ENCODE measurements at places on chromosomes 11 and 22. TPM values are rescaled to one million over a fixed set of nuclear protein-coding genes. Genes with fewer than 3 reads are reported as not detected.

DNA sequence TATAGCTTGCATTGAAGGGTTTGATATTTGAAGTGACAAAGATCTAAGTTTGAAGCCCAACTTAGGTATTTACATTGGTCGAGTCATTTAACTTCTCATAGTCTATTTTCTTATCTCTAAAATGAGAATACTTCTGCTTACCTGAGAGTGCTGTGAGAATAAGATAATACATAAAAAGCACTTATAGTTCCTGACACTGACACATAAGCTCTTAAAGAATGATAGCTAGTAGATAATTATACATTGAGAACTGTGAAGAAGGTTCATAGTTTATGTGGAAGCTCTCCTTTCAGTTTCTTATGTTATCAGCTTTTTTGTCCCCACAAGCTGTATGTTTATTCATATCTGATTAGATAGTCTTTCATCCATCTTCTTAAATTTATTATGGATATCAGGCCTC is 4.8 kb downstream of the PPME1 start:
- H3K36me3 ChIP-seq: no peaks in the 10 kb centered on the region
- peaks cover 49% of the 10 kb centered on the region for H3K4me1 ChIP-seq
- no peak for DNase-seq
- H3K4me3 ChIP-seq: no peak overlapping the region
- no peak overlapping the region for H3K27ac ChIP-seq
- no peaks in the 10 kb centered on the region for H3K27me3 ChIP-seq

GRCh38 chr11:27183672-27184457 is 143.2 kb downstream of the BBOX1 start:
- peaks cover 4% of the 10 kb centered on the region for H3K4me1 ChIP-seq
- no peaks in the 10 kb centered on the region for H3K36me3 ChIP-seq
- H3K27ac ChIP-seq: no peak overlapping the region

DNA sequence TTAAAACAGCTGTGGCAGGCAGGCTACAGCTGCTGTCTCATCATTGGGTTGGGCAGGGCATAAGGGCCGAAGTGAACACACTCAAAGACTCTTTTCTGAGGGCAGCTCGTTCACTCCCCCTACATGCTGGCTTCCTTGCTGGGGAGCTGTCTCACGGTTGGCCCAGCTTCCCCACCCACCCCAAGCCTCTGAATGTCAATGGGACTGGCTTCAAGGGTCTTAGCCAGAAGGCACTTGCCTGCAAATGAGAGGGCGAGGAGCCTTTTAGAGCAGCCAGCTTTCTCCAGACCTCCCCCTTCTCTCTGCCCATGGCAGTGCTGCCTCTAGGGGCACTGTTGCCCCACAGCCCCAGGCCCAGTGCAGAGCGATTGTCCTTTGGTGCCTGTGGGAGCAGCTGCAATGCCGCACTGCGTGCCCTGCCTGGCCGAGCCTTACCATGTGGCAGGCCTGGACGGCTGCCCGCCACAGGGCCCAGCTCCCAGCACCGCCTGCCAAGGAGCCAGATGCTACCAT is 94.7 kb upstream of the RASSF10 start:
- H3K4me3 ChIP-seq: no peak overlapping the region
- no peaks in the 10 kb centered on the region for H3K27me3 ChIP-seq
- peaks cover 13% of the 10 kb centered on the region for H3K4me1 ChIP-seq
- peak; percentile 82 for DNase-seq
- H3K27ac ChIP-seq: peak overlapping the region; percentile 85

- DNase-seq: no peak
- no peaks in the 10 kb centered on the region for H3K4me1 ChIP-seq
- peak overlapping the region; percentile 41 for H3K27ac ChIP-seq
Measured at GRCh38 chr11:86202013-86202336, 42.6 kb upstream of the EED start.

- no peak for DNase-seq
- no peaks in the 10 kb centered on the region for H3K4me1 ChIP-seq
- H3K27me3 ChIP-seq: no peaks in the 10 kb centered on the region
- no peaks in the 10 kb centered on the region for H3K36me3 ChIP-seq
Measured at GRCh38 chr11:35624781-35625180, 6.5 kb downstream of the FJX1 start.

DNA sequence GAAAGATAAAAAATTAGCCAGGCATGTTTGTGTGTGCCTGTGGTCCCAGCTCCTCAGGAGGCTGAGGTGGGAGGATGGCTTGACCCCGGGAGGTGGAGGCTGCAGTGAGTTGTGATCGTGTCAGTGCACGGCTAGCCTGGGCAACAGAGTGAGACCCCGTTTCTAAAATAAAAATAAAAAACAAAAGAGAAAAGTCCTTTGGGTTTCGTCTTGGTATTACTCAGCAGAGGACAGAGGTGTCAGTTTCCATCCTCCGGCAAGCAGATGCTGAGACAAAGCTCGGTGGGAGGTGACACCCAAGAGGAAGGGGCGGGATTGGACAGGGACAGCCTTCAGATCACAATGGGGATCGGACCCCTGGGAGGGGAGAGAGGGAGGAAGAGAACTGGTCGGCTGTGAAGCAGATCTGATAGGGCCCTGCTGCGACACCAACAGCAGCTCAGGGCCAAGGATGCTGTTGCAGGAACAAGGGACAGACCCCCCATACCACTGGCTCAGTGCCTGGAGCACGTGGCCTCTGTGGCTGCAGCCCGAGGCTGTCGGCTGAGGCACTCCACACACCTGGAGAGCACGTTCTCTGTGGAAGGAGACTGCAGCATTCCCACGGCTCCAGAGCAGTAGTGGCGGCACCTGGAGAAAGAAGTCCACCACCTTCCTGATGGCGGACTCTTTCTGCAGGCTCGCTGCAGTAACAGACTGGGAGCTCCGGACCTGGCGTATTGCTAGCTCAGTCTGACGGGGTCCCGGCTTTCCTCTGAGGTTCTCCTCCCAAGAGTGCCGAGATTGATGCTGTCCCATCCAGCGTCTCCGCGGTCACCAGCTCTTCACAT is 5.2 kb upstream of the BID start:
- no peak overlapping the region for H3K27ac ChIP-seq
- no peaks in the 10 kb centered on the region for H3K27me3 ChIP-seq
- H3K4me3 ChIP-seq: no peak overlapping the region
- peaks cover 10% of the 10 kb centered on the region for H3K4me1 ChIP-seq
- no peaks in the 10 kb centered on the region for H3K36me3 ChIP-seq

DNA sequence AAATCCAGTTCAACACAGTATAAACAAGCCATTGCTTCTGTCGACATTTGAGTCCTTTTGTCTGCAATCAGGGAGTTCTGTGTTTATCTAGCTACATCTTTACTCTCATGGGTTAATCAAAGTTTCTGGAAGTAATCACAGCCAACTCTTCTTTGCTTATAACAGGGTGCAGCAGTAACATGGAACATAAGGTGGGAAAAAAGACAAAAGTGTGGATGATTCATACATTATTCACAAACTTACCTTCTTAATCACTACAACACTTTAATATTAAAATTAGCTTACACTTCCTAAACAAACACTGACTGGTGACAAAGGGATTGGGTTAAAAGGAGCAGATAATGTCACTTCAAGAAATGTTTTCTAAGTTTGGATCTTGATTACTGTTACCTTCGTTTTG is 44.7 kb downstream of the SNX19 start:
- H3K36me3 ChIP-seq: peaks cover 9% of the 10 kb centered on the region
- no peaks in the 10 kb centered on the region for H3K27me3 ChIP-seq
- no peak overlapping the region for H3K4me3 ChIP-seq
- DNase-seq: no peak

- H3K4me3 ChIP-seq: peak overlapping the region; percentile 13
- no peaks in the 10 kb centered on the region for H3K27me3 ChIP-seq
- no peak overlapping the region for H3K27ac ChIP-seq
Measured at GRCh38 chr11:76880314-76880713, 19.6 kb downstream of the ACER3 start.

DNA sequence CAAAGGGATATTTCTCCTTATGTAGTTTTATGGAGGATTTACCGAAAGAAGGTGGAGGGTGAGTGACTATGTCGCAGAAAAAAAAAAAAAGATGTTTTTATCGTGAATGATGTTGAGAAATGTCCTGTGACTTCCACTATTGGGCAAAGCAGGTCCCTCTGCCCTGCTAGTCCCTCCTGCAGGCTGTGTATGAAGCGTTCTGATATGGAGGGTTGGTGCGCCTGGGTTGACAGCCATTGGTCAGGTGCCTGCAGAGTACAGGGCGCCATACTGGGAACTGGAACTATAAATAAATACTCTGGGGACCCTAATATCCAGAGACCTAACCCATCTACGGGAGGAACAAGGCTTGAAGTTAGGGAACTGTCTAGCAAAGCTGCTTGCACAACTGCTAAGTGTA is 1.5 kb downstream of the IL17RA start:
- peaks cover 11% of the 10 kb centered on the region for H3K27me3 ChIP-seq
- peak overlapping the region; percentile 82 for H3K4me3 ChIP-seq
- no peaks in the 10 kb centered on the region for H3K36me3 ChIP-seq
- H3K4me1 ChIP-seq: no peaks in the 10 kb centered on the region
- no peak overlapping the region for H3K27ac ChIP-seq

DNA sequence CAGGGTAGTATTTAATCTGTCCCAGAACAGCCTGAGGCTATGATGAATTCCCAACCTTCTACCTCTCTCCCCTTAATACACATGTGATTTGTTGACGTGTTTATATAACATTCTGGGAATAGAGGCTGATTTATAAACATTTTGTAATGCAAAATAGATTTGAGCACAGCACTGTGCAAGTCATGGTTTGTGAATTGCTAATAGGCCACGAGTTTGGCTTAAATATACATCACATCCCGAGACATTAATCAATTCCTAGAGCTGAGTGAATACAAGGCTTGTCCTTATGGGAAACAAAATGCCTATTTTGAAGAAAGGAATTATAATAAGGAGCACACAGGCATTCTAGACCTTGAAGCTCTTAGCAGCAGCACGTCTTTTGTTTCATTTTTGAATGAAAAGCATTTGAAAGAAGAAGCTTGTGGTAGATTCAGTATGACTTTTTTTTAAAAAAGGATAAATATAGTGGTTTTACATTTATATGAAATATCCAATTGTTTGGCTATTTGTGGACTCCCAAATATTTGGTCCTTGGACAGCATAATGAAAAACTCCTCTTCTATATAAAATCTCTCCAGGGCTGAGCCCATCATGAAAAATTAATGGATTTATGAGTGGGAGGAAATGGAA is 116.4 kb downstream of the SLC17A6 start:
- no peak overlapping the region for H3K4me3 ChIP-seq
- peaks cover 6% of the 10 kb centered on the region for H3K4me1 ChIP-seq
- no peaks in the 10 kb centered on the region for H3K36me3 ChIP-seq
- no peak overlapping the region for H3K27ac ChIP-seq
- no peaks in the 10 kb centered on the region for H3K27me3 ChIP-seq

GRCh38 chr11:67996622-67997474 is 7.0 kb downstream of the UNC93B1 start:
- no peak overlapping the region for H3K27ac ChIP-seq
- H3K27me3 ChIP-seq: no peaks in the 10 kb centered on the region
- peak; percentile 80 for DNase-seq
- H3K36me3 ChIP-seq: no peaks in the 10 kb centered on the region

GRCh38 chr11:56909563-56909962 is 79.2 kb upstream of the OR5AK2 start:
- no peaks in the 10 kb centered on the region for H3K36me3 ChIP-seq
- H3K4me1 ChIP-seq: no peaks in the 10 kb centered on the region
- no peak overlapping the region for H3K27ac ChIP-seq
- no peaks in the 10 kb centered on the region for H3K27me3 ChIP-seq
- no peak for DNase-seq
- no peak overlapping the region for H3K4me3 ChIP-seq

Gene CREB3L1
- 1.4 TPM for polyA plus RNA-seq

Gene RFPL3
- polyA plus RNA-seq: not detected

Gene BIK
- not detected for polyA plus RNA-seq

Gene ASRGL1
- polyA plus RNA-seq: 3.6 TPM

Gene RAB36
- 0.05 TPM for polyA plus RNA-seq

Gene SULT4A1
- polyA plus RNA-seq: 0.08 TPM

Gene NLRP6
- 0.03 TPM for polyA plus RNA-seq

Gene PGM2L1
- polyA plus RNA-seq: 9.8 TPM
